Omental fat pad (tissue), 4 donors: ENCODE measurements at places on chromosomes 2 and 18.

DNA sequence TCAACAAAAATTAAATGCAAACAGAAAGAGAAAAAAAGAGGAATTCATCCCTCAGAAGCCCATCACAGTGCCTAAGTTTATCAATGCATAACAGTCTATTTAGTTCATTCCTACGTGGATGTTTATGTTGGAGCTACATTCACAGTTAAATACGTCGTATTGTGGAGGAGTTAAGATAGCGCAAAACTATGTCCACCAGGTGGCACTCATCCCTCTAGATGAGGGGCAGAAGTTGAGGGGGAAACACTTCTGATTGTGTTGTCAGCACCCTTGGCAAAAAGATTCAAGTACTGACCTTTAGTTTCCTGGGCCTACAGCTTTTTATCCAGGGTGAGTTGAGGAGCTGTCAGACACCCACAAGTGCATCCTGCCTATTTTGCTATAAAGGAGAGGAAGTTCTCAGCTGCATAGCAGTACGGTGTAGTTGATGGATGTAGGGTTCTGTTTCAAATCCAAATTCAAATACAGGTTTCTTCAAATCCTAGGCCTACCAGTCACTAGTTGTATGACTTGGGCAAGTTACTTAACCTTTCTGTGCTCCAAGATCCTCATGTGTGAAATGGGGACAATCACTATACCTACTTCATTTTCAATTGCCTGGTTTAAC lies 26.8 kb upstream of the MYO1B start:
- no peak for DNase-seq

DNA sequence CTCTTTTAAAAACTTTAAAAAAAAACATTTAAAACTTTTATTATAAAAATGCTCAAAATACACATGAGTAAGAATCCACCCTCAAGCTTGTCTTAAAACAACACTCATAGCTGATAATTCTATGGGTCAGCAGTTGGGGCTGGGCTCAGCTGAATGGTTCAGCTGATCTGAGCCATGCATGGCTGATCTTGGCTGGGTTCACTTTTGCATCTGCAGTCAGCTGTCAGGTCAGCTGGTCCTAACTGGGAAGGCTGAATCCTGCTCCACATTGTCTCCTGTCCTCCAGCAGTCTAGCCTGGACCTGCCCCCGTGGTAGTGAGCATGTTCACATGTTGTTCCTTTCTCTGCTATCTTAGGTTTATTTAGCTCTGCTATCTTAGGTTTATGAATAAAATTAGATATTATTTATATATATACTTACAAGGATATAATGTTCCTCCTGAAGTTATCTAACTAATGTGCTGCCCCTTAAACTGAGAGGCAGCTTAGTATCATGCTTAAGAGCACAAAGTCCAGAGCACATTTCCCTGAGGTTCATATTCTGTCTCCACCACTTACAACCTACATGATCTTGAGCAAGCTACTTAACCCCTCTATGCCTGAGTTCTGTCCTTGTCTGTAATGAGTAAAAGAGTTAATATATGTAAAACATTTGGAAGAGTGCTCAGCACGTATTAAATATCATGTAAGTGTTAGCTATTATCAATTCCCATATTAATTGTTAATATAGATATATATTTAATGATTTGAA lies 309.4 kb downstream of the PTPRM start:
- DNase-seq: no peak

DNA sequence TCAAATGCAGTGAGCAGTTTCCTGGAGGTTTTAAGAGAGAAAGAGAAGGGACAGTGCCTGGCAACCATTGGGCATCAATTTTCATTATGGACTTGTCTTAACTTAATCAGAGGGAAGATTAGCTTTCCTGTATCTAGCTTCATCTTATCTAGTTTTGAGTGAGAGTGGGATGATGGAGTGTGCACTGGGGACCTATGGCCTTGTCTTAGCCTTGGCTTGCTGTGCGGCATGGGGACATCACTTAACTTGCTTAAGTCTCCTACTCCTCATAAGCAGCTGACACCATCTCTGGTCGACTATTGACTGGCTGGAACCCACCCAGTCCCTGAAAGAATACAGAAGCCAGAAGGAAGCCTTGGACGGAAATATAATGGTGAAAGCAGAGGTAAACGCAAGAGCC lies 344.0 kb downstream of the SOX11 start:
- no peak for DNase-seq

- DNase-seq: no peak
These were observed 23.6 kb downstream of the PARD6G start for GRCh38 chr18:80223581-80224148.

- DNase-seq: no peak
These were observed 265.4 kb upstream of the SPOPL start for GRCh38 chr2:138236142-138236541.

DNA sequence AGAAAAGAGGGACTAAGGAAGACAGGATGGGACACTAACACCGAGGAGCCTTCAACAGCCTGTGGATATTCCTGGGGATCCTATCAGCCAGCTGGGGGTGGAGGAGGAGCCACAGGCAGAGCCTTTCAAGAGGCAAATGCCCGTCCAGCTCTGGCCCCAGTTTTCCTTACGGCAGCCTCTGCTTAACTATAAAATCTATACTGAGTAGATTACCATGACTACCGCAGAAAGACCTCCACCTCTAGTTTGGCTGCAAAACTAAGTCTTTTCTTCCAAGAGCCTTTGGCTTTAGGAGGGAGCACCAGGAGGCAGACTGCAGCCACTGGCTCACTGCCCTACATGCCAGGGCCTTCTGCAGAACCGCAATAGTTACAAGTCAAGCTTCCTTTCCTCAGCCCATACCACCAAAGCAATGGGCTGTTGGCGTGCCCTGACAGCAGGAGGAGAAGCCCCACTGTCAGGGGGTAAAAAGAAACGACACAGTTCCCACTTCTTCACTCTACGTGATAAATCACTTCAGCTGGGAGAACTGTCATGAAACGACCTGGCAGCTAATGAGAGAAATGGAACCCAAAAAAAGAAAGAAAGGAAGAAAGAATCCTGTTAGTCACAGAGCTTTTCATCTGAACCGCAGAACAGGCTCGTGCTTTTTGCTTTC lies 25.1 kb upstream of the CREB1 start:
- no peak for DNase-seq
